ELR (cell line): ENCODE measurements at places on chromosomes 13 and 19.

- DNase-seq, result no peak
These were observed 195.3 kb upstream of the HTR2A start for GRCh38 chr13:47092202-47092601.

DNA sequence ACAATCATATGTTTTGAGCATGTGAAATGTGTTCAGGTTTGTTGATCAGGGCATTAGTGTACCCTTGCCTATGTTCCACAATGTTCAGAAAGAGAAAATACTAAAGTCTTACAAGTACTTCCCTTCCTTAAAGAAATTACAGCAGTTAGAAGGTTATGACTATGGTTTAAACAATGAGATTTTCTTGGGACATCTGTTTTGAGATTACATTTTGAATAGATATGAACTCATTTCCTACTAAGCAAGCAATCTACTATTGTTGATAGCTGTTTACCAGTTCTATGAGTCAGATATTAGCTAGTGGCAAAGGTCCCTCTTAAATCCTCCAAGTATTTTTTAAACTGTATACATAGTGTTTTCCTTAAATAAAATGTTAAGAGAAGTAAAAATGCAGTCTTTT is 241.3 kb downstream of the DACH1 start:
- peak; percentile 69 for DNase-seq

DNA sequence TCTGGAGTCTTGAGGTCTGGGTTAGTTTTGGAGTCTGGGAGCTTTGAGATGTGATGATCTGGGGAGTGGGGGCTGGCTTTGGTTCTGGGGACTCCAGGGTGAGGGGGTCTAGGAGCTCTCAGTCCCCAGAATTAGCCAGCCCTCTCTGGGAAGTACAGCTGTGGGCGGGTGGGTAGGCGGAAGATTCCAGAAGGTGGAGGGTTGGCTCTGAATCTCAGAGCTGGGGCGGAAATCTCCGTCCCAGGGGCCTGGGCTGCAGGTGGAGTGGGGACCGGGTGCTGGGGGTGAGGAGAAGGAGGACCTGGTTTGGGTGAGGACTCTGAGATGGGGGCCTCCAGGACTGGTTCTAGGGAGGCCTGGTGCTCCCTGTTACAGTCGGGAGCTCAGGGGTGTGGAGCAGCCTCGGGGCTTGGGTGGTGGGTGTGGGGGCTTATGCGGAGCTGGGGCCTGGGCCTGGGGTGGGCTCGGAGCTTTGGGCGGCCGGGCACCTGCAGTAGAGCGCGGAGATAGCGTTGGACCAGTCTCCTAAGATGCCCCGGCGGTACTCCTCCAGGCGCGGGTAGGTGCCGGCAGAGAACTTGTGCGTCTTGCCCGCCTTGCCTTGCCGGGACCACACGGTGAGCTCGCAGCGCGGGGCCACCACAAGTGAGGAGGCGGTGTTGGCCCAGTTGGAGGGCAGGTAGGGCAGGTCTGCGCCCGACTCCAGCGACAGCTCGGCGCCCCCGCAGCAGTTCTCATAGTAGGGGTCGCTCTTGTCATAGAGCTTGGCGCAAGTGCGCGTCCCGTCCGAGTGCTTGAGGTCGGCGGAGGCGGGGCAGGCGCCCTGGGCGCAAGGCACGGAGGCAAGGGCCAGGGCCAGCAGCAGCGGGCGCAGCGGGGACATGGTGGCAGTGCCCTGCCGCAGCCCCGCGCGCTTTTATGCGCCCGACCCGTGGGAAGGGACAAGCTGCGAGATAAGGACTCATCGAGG is at the start of gene SYCN:
Gene SYCN (minus strand): TSS at position 892 of the 970 bp plus-strand sequence. CDS start 9 bp downstream, at position 883.
- no peak for DNase-seq

- peak; percentile 43 for DNase-seq
These were observed 8.1 kb upstream of the FXYD3 start for GRCh38 chr19:35107545-35107944.

DNA sequence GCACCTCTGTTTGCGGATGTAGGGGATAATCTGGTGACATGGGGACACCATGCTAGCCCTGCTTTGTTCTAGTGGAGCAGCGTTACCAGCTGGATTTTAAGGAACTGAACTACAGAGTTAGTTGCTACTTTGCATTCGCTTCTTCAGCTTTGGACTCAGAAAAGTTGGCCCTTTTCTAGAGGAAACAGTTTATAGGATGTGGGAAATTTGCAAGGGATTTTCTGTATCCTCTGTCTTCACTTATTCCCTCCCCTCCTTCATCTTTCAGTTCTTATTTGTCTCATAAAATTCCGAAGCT is 2.1 kb downstream of the GATAD2A start:
- DNase-seq, result no peak

DNA sequence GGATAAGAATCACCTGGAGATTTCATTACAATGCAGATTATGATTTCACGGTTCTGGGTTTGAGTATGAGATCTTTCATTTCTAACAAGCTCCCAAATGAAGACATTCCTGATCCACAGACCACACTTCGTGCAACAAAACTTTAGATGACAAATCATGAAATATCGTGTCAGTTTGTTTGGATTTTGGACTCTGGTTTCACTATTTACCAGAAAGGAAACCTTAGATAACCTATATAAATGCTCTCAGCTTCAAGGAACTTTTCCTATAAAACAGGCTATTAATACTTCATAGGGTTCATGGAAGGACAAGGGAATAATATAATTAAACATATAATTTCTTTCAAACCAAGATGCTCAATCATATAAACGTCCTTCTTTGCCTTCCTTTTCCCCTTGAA is 930.5 kb upstream of the SLC10A2 start:
- DNase-seq, result no peak
